Activated CD4-positive, alpha-beta memory T cell treated with anti-CD3 and anti-CD28 coated beads, Interleukin-2, amount 10 ng/mL, durations not matched to agents 7 days and 5 days (primary cell): ENCODE measurements at places on chromosomes 11 and 22. TPM values are rescaled to one million over a fixed set of nuclear protein-coding genes. Genes with fewer than 3 reads are reported as not detected.

The RFPL2 gene
- 2.0 TPM for total RNA-seq

The ARHGAP8 gene
- total RNA-seq = 0.78 TPM

The ROBO3 gene
- 7.9 TPM for total RNA-seq

DNA sequence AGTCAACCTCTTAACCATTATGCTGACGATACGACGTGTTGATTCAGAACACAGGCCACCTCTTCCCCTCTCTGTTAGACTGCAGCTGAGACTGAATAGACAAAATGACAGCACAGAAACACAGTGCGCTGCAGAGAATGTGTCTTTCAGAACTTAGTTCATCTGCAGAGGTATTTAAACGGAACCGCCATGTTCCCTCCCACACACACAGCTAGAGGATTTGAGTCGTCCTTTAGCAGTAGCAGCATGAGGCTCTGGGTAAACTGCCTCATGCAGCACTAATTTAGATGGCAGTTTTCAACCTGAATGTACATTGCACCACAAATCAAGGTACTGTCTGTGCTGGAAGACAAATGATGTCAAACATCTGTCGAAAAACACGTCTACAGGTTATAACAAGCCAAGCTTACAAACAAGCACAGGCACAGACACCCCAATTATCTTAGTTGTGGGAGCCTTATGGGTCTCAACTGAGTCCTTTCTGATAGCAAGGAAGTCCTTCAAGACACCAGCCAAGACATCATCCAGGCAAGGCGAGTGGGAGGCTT is 76.6 kb upstream of the LRRC4C start:
- no peak for DNase-seq

DNA sequence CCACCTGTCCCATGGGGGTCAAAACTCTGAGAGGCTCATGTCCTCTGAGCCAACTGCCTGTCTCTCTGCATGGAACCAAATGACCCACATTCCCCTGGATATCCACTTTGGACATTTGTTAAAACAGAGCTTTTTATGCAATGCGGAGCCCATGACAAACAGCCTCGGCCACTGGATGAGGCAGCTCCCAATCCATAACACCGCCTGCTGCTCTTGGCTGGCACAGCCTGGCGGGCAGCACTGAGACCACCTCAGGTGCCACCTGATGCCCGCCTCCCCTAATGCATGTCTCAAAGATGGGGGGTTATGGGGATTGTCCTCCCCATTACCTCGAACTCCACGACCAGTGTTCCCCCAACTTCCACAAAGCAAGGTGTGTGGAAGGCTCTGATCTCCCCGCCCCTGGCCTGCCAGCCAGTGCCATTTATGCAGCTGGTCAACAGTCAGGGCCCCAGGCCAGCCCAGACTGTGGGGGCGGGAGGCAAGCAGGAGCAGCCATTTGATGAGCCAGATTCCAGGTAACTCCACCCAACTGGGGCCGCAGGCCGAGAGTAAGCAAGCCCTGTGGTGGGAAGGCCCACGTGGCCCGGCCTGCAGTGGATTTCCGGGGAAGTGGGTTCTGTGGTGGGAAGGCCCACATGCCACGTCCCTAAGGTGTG is 84.2 kb downstream of the PHF21B start:
- DNase-seq = no peak

DNA sequence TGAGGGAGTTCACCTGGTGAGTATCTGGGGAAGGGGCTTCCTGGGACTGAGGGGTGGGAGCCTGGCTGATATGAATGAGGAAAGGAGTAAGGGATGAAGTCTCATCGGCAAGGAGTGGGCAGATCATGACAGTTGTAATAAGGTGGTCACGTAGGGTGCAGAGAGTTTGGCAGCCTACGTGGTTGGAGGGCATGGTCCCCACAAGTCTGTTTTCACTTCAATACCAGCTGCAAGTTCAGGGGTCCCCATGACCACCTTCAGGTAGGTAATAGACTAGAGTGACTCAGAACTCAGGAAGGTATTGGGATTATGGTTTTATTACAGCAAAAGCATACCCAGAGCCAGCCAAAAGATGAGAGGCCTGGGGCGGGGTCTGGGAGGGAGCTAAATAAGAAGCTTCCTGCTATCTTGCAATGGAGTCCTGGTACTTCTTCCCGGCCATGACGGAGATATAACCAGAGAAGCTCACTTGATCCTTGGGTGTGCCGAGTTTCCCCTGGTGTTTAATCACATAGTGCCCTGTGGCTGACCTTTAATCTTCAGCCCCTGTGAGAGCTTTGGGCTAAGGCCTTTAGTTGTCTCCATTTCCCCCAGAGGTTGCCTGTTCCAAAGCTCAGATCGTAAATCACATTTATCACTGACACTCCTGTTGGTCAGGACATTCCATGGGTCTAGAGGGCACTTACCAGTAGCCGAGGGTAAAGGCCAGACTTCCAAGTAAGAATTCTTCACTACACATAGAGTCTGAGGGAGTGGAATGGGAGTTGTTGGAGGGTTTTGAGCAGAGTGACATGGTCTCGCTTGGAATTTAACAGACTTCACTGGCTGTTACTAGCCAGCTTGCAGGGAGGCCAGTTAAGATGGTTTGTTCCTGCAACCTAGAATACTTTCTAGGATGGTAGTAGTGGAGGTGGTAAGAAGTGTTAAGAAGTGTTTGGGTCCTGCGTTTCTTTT is 9.1 kb downstream of the SLC3A2 start:
- DNase-seq = no peak

- peak; percentile 86 for DNase-seq
Observed at GRCh38 chr11:61834278-61835048, 6.4 kb downstream of the FADS2 start.

GRCh38 chr22:38353142-38353629 is 36.0 kb upstream of the CSNK1E start:
- DNase-seq = peak; percentile 71

DNA sequence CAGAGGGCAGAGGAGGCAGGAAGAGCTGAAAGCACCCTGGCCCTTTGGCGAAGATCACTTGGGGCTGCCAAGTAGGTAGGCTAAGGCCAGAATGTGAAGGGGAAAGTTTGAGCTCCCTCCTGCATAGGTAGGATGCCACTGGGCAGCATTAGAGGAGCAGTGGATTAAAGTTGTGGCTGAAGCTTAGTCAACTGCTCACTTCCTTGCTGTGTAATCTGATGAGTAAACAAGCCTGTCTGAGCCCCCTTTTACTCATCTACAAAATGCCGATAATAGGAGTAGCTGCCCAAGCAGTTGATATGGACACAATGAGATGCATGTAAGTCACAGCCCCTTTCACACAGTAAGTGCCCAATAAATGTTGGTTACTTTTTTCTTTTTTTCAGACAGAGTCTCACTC is 216.4 kb downstream of the MN1 start:
- DNase-seq = no peak

- DNase-seq = no peak
Observed at GRCh38 chr11:77081381-77081851, 14.6 kb downstream of the CAPN5 start.

- DNase-seq = no peak
Observed at GRCh38 chr11:130100381-130101095, 30.8 kb downstream of the APLP2 start.

GRCh38 chr11:13883042-13883441 is 79.5 kb upstream of the SPON1 start:
- DNase-seq = no peak

DNA sequence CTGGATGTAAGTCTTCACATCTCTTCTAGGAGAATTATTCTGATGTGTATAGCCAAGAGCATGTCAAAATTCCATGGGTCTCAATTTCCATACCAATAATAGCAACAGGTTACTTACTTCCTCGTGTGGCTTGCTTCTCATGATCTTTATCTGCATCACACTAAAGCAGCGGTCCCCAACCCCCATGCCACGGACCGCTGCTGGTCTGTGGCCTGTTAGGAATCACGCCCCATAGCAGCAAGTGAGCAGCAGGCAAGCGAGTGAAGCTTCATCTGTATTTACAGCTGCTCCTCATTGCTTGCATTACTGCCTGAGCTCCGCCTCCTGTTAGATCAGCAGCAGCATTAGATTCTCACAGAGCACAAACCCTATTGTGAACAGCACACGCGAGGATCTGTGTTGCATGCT is 28.9 kb upstream of the SLC25A1 start:
- DNase-seq = no peak

GRCh38 chr11:70504246-70505020 is 106.1 kb downstream of the CTTN start:
- no peak for DNase-seq
